ENCODE measurements at places on chromosomes 16 and 17.

DNA sequence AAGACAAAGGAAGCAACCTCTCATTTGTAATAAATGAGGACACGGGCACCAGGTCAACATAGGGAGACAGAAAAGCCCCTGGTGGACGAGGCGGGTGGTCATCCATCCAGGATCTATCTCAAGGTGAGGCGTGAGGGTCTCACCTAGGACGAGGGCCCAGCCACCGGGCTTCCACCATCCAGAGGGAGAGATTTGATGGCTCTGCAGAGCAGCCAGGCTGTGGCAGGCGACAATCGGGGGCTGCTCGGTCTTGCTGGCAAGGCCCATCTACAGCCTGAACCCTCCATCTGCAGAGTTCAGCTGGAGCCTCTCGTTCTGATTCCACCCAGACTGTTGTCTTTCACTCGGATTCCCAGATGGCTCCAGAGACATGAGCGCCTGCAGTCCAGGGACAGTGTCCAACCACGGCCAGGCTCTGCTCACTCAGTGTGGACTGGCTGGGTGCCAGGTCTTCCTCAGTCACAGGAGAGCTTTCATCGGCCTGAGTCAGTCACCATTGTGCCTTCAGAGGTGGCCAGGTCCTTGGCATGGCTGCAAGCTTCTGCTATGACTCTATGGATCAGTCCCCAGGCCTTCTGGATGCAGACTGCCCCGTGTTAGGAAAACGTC is 5.9 kb downstream of the LITAFD start:
- DNase-seq: no peak

DNA sequence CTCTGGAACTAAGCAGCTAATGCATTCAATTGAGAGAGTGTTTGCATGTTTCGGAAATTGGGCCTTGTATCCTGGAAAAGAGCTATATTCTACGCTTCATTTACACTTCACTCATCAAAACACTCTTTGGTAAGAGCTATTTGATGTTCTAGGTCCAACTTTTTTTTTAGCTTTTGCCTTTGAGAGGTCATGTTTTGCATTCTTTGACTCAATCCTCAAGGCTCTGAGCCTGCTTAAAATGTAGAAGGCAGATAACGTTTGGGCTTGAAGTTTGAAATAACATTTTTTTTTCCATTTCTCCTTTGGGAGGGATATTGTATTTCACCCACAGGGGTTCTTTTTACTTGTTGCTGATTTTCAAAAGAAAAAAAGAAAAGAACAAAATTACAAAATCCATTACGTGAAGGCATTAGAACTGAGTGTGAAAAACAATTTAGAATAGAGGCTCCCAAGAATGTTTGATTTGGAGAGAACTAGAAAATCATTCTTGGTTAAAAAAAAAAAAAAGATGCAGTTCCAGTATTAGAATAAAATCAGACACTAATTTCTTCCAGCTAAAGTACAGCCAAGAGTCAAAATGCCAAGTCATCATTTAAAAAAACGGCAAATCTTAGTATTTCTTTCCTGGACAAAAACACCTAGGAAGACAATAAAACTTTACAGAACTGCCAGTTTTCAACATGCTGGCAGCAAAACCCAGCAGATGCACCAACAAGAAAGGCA is 268.5 kb downstream of the GRIN2A start:
- no peak for DNase-seq

GRCh38 chr16:51755039-51755501 is 604.0 kb upstream of the SALL1 start:
- no peak for DNase-seq

- DNase-seq: no peak
Measured at GRCh38 chr17:72931635-72932034, 160.9 kb downstream of the SLC39A11 start.

DNA sequence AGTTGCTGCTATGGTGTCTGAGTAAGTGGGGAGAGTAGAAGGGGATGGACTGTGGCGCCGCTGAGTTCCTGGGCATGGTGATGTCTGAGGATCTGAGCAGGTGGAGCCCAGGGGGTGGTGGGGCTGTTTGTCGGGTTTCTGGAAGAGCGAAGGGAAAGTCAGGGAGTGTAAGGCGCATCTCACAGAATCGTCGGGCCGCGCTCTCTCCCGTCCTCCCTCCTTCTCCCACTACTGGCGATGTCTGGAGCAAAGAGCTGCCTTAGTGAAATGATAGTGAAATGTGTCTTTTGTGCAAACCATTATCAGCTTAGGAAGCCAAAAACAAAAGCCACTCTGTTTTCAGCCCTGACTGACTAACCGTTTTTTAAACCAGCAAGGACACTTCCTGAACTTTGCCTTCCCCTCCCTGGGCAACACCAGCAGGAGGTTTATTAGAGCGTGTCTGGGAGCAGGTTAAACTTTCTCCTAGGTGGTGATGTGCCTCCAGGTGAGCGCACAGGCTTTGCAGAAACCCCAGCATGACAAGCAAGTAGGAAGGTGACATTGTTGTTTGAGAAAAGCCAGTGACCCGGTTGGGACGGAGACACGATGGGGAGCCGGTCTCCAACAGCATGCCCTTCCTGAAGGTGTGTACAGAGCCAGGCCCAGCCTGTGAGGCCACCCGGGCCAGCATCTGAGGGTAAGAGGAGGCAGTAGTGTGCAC is 49.1 kb downstream of the RAB11FIP3 start:
- no peak for DNase-seq

DNA sequence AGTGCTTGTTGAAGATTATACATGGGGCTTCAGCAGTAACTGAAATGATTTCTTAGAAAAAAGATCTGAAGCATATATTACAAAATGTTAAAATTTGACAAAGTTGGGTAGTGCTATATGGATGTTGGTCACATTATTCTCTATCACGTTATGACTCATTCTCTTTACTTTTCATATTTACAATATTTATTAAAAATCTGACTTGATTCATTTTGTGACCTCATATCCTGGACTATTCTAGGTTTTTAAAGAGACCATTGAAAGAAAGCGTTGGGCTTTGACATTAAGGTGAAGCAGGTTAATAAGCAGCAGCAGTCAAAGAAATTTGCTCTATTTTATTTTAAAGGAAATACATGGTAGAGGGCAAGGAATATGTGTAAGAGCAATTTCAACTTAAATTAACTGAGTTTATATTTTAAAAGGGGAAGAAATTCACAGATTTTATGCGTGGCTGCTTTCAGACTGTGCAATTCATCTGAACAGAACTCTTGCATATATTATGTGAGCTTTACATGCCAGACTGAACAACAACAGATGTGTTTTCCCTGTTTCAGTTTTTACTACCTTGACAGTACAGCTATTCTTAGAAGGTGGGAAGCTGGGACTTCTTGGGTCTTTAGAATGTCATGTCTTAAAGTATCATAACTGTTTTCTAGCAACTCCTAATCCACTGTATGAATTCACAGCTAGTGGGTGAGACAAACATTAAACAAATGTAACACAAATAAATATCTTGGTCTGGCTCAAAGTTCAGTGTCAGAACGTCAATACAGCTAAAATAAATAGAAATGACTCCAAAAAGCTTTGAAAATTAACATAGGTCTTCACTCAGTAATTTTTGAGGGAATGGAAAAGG is 10.4 kb upstream of the FAM20A start:
- DNase-seq: no peak

DNA sequence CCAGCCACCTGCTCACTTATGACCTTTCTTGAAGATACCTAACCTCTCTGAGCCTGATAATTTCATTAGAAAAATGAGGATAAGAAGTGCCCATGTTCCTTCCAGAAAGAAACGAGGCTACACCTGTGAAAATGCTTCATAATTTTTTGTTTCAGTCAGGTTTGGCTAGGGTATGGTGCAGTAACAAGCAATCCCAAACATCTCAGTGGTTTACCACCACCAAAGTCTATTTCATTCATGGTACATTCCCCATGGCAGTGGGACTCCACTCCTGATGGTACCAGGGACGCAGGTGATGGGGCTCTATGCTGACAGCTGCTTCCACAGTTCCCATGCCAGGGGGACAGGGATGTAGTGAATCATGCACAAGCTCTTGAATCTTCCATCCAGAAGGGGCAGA is 147.6 kb upstream of the CES5A start:
- DNase-seq: no peak

DNA sequence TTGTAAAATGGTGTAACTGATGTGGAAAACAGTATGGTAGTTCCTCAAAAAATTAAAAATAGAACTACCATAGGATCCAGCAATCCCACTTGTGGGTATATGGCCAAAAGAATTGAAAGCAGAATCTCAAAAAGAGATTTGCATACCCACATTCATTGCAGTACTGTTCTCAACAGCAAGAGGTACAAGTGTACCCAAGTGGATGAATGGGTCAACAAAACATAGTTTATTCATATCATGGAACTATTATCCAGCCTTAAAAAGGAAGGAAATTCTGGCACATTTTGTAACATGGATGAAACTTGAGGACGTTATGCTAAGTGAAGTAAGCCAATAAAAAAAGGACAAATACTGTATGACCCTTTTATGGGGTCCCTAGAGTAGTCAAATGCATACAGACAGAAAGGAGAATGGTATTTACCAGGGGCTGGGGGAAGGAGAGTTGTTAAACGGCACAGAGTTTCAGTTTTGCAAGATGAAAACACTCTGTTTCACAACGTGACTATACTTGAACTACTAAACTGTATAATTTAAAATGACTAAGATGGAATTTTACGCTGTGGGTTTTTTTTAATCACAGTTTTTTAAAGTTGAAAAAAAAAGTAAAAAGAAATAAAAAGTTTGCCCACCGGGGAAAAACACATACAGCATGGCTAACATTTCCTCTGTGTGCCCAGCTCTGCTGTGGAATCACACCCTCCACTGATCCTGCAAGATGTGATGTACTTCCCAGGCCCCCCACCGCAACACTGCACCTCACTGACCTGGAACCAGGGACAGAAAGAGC is 6.1 kb downstream of the TVP23A start:
- DNase-seq: no peak

GRCh38 chr17:76527430-76528111 is 9.9 kb downstream of the CYGB start:
- DNase-seq: no peak

- DNase-seq: no peak
Measured at GRCh38 chr16:14549789-14550153, 80.3 kb downstream of the PARN start.

DNA sequence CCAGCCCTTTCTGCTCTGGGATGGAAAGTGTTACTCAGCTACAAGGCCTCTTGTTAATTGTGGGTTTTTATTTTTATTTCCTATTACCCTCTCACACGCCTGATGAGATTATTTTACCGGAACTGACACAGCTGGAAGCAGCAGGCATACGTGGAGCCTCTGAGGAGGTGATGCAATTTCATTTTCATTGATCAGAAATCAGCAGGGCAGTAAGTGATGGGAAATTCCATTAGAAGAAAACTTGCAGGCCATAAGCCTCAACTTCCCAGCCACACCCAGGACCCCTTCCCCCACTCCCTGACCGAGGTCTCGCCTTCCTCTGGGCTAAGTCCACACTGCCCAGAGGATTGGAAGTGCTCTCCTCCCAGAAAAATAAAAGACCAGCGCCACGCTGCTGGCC is 69.7 kb downstream of the ZFHX3 start:
- DNase-seq: no peak

DNA sequence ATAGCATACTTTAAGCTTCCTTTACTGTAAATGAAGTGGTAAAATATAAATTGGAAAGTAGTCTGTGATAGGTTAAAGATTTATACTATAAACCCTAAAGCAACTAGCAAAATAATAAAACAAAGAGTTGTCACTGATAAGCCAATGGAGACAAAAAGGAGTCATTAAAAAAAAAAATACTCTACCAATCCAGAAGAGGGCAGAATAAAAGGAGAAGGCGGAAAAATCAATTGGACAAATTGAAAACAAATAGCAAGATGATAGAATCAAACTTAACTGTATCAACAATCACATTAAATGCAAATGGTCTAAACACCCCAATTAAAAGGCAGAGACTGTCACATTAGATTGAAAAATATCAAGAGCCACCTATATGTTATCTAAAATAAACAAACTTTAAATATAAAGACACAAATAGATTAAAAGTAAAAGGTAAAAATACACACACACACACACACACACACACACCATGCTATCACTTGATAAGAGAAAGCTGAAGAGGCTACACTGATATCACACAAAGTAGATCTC is 71.8 kb downstream of the CACNG1 start:
- DNase-seq: no peak

- DNase-seq: no peak
Measured at GRCh38 chr17:50536683-50537646, 4.4 kb downstream of the EPN3 start.

DNA sequence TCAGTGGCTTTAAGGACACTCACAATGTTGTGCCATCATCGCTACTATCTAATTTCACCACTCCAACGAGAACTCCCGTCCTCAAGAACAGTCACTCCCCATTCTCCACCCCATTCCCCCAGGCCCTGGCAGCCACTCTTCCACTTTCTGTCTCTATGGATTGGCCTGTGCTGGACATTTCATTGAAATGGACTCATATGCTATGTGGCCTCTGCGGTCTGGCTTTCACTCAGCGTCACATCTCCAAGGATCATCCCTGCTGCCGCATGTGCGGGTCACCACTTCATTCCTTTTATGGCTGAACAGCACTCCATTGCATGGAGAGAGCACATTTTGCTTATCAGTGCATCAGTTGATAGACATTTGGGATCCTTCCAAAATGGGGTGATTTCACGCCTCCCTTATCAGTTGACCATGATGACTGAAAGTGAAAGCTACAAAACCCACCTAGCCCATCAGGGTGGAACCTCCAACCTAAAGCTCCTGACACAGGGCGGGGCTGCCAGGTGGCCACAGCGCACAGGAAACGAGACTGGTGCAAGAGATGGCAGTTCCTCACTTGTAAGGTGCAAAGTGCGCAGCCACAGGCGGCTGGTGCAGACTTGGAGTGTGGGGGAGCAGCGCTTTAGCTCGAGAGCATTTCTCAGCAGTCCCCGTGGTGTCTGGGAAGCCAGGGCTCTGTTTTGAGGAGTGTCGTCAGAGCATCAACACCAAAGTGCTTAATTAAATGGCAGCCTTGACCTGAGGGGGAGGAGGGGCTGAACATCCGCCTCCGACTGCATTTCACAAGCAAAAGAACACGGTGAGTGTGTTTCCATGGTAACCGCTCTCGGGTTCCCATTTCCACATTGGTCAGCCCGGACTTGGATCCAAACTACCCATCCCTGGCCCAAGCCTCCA is 23.8 kb downstream of the COTL1 start:
- DNase-seq: no peak

DNA sequence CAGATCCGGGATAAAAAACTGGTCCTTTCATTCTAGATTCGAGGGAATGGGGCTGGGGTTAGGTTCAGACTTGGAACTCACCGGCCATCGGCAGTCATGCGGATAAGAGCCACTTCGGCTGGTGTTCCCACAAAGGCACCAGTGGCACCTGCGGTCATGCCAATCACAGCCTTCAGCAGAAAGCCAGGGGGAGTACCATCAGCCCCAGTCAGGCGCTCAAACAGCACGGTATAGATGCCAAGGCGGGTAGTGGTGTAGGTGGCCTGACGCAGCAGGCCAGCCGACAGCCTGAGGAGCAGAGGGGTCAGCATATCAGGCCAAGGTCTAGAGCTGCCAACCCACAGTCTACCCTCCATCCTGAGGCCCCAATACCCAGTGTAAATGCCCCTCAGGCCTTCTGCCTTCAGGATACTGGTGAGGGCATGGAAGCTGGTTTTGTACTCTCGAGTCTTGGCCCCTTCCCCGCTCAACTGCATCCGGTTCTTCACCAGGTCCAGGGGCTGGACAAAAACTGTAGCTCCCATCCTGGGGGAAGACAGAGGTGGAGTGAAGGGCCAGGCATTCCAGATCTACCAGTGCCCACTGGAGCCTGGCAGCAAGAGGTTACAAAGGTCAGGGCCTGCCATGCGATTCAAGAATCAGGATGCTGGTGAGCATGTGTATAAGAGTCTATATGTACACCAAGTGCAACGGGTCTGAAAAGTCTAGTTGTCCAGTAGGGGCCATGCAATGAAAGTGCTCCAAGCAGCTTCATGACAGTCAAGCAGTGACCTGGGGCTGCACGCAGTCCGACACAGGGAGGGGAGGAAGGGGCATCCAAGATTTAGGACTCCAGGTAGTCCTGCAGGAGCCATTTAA is 929 bp downstream of the SLC25A11 start:
- no peak for DNase-seq

All from NCI-H2171 (cell line).